ENCODE measurements at places on chromosomes 4 and X.

- DNase-seq: no peak
These were observed 8.1 kb downstream of the ANXA5 start for GRCh38 chr4:121688701-121689100.

DNA sequence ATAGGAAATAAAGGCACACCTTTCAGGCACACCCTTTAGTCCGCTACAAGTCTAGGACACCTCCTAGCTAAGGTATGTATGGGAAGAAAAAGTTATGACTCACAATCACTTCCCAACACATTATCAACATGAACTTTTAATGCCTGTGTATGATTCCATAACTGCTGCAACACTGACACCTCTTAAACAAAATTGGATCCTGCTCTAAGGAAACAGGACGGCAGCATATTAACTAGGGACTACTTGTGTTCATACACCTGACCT lies 2.4 kb upstream of the PPP3CA start:
- DNase-seq: peak; percentile 20

DNA sequence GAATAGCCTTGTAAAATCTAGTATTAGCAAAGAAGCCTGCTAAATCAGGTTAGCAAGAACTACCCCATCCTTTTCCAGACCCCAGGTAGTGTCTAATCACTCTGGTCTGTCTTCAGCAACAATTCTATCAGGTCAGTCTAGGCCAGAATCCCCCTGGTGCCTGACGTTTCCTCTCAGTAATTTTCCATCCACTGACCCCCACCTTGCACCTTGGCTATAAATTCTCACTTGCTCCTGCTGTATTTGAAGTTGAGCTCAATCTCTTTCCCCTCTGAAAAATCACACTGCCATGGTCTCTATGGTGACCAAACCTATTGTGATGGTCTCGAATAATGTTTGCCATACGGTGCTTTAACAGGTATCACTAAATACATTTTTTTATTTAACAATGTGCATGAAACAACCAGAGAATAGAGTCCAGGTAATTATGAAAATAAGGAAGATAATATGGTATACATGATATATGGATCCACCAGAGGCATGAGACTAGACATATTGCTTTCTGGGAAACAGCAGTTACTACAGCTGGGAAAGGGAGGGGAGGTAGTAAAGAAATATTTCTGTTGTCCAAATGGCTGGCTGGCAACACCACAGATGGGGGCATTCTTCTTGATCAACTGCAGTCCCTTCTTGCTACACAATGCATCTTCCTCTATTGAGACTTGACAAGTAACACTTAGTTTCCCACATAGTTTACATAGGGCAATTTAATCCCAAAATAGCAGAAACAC lies 33.8 kb downstream of the CXCL1 start:
- no peak for DNase-seq

DNA sequence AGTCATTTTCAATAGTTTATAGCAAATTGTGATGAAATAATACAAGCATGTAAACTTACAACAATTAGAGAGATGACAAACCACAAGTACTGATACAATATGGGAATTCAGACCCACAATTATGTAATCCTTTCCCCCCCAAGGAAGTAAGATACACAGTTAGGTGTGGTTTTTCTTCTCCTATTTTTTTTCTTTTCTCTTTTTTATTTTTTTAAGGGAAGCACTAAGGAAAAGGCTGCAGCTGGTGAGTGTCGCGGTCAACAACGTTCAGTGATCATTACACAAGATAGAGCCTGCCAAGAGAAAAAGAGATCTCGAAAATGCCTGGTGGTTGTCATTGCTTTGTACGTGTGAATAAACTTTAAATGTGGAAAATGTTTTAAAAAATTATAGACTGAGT lies 9.8 kb downstream of the NDNF start:
- DNase-seq: no peak

- peak; percentile 97 for DNase-seq
These were observed 5.4 kb downstream of the SCARB2 start for GRCh38 chr4:76208005-76208765.

DNA sequence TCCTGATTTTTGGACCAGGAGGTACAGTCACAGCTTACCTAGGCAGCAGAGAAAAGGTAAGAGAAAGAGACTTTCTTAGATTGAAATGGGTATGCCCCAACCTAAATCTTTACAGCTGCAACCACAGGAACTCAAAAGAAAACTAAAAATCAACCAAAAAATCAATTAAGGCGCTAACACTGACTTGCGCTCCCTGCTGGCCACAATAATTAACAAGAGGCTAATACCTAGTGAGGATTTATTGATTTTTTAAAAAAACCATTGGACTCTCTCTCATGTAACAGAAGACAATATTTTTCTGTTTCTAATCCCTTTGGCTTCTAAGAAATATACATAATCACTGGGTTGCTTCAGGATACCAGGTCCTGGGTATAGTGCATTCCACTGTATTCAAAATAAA lies 153.9 kb upstream of the TENM3 start:
- DNase-seq: no peak

DNA sequence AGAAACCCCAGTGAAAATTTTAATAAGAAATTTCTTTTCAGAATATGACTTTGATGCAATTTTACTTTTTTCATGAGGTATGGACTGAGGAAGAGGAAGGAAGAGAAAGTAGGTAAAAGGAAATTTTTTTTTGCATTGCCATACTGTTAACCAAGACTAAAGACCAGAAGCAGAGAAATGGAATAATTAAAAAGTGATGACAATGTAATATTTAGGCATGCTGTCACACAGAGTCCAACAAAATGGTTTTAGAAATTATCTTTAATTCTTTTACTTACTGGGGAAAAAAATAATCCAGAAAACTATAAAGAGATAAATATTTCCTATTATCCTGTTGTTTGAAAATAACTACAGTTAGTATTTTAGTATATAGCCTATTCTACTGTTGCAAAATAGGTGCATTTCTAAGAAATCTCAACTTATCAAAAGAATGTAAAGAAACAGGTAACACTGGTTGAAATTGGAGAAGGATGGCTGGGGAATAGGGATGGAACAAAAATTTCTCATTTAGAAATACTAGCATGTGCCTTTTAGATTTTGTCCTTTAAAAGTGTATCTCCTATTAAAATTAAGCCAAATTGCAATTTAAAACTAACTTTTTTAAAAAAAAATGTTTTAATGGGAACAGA lies 92.6 kb downstream of the ANXA3 start:
- no peak for DNase-seq

Data from lung microvascular endothelial cell (primary cell).